ENCODE measurements at places on chromosomes 7 and 10. TPM values are rescaled to one million over a fixed set of nuclear protein-coding genes. Genes with fewer than 3 reads are reported as not detected.

Gene PRLHR
- not detected for total RNA-seq

Gene CCDC7
- total RNA-seq = 1.9 TPM

Gene WAPL
- 48.0 TPM for total RNA-seq

Gene ZDHHC16
- total RNA-seq = 39.6 TPM

Gene C7orf57
- total RNA-seq = 0.90 TPM

Gene SYT15B
- total RNA-seq = 0.32 TPM

Gene SCART1
- 1.1 TPM for total RNA-seq

GRCh38 chr7:26441002-26441521 is 149.4 kb downstream of the SNX10 start:
- DNase-seq = no peak

GRCh38 chr10:17256627-17257026 is 28.6 kb downstream of the VIM start:
- DNase-seq = no peak

- no peak for DNase-seq
Observed at GRCh38 chr10:131078131-131078881, 233.2 kb downstream of the TCERG1L start.

DNA sequence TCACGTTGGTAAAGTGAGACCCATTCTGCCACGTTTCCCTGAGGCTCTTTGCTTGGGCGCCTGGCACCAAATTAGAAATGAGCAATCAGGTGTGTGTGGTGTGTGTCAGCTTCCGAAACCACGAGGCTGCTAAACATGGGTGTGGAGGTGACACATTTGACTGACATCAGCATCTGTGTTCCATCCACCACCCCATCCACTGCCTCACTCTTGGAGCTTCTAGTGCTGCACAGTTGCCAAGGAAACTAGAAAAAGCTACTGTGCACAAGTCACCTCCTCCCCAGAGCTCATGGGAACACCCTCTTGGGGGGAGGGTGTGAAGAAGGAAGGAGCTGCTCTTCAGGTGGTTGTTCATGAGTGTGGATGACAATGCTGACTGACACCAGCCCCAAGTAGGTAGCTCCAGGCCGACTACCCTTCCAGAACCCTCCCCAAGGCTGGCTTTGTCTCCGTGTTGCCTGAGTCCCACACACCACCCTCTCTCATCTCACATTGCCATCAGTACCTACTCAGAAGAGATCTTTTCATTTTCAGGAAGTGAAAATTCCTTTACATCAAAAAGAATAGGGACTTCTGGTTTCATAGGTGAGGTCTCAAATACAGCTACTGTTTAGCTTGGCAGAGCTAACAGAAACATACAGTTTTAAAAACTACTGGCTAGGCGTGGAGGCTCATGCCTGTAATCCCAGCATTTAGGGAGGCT is 152.2 kb downstream of the TMEM178B start:
- no peak for DNase-seq

DNA sequence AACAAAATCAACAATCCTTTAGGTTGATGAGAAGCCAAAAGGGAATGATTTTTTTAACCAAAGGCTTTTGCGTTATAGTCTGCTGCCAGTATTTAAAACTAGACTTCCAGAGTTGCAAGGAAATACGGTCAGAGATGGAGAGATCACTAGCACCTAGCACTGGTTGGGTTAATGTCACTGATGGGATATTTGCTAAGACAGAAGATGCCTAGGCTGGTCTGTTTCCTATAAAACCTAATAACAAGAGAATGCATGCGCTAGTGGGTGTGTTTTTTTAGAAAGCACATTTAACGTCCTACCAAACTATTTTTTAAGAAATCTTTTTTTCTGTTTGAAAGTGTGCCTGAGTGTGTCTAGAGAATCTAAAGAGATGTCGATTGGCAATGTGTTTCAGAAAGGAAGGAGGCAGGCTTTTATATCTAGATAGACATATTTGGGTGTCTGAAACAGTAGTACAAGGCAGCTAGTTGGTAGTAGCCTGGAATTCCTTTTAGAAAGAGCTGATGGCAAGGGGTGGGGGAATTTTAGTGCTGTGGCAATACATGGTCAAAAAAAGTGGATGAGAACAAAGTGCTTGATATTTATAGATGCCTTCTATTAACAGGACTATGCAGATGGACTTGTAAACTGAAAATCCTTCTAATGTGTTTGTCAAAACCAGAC is 863 bp downstream of the CALD1 start:
- no peak for DNase-seq

GRCh38 chr10:48439581-48440041 is 133.1 kb downstream of the MAPK8 start:
- no peak for DNase-seq

- DNase-seq = no peak
Observed at GRCh38 chr7:102272917-102273748, 13.5 kb upstream of the SH2B2 start.

DNA sequence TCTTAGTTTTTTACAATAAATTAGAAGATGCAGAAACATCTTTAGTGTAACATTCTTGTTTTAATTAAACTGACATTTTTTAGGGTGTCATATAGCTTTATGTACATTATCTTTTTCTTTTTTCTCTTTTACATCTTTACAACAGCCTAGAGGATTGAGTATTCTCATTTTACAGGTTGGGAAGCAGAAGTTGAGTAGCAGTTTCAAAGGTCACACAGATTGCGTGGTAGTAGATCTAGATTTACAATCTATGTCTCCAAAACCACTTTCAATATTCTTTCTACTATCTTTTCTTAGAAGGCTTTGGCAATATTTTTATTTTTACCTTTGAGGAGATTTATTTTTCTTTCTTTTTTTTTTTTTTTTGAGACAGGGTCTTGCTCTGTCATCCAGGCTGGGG is 18.7 kb upstream of the MCU start:
- DNase-seq = no peak

GRCh38 chr10:48811917-48812316 is 127.2 kb downstream of the WDFY4 start:
- no peak for DNase-seq

DNA sequence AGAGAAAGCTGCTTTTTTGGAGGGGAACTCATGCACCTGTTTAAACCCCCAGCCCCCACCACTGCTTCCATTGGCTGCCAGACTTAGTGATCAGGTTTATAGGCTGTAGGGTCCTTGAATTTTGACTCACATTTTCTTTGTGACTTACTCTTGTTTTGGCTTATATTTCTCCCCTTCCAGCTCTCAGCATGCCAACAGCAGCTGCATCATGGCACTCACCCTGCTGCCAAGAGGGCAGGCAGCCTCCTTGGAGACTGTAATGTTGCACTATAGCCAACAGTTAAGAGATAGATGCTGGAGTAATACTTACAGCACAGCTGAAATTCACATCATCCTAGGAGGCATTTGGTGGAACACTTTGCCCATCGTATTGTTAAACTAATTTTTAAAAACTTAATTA is 98.0 kb upstream of the GLCCI1 start:
- no peak for DNase-seq

- DNase-seq = no peak
Observed at GRCh38 chr10:116712519-116712918, 29.8 kb downstream of the HSPA12A start.

- DNase-seq = no peak
Observed at GRCh38 chr7:139893461-139893860, 64.4 kb downstream of the TBXAS1 start.

GRCh38 chr10:32104181-32104580 is 48.0 kb upstream of the KIF5B start:
- DNase-seq = no peak

- DNase-seq = no peak
Observed at GRCh38 chr7:70641882-70642281, 490.1 kb upstream of the GALNT17 start.

DNA sequence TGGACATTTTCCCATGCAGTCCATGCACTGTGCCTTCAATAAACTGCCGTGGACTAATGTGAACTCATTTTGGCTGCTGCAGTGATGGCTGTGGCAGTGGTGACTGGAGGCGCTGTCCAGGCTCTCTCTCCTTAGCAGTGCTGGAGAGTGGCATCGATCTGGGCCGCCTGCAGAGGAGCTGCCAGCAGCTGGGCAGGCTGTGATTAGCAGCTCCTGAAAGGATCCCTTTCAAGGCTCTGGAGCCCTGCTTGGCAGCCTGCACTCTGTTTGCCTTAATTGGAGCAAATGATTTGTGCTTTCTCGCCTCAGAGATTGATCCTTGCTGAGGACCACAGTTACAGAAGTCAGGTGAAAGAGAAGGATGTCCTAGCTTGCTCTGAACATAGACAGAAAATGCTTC is 130.1 kb upstream of the VWC2 start:
- DNase-seq = no peak

- DNase-seq = no peak
Observed at GRCh38 chr10:95363303-95363912, 72.6 kb upstream of the PDLIM1 start.
